ENCODE measurements at places on chromosomes 1 and 21.

DNA sequence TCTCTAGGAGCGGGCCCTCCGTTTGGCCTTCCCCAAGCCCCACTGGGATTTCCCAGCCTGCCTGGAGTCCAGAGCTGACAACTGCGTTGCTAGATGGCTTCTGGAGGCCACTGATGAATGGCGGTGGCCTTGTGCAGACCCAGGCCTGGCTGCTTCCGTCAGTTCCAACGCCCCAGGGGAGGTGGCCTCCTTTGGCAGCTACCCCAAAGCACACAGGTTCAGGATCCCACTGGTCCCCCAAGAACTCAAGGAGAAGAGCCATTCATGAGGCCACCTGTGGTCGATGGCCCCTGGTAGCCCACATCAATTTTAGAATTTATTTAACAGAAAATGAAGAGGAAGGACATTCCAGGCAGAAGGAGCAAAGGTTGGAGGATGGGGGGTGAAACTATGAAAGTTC, 85.2 kb downstream of the LACTBL1 start:
- DNase-seq: no peak
- H3K4me1 ChIP-seq: no peaks in the 10 kb centered on the region
- no peak overlapping the region for H3K27ac ChIP-seq

- H3K4me3 ChIP-seq: no peak overlapping the region
- no peak for DNase-seq
- peaks cover 14% of the 10 kb centered on the region for H3K4me1 ChIP-seq
- H3K36me3 ChIP-seq: 0 out of 2 replicates have a peak, but pooled peaks cover 10% of the 10 kb centered on the region
- no peak overlapping the region for H3K27ac ChIP-seq
These were observed 3.0 kb downstream of the ARTN start for GRCh38 chr1:43936431-43937151.

GRCh38 chr1:56709269-56709880, 64.3 kb downstream of the PRKAA2 start:
- H3K4me3 ChIP-seq: no peak overlapping the region
- no peaks in the 10 kb centered on the region for H3K36me3 ChIP-seq
- H3K27ac ChIP-seq: no peak overlapping the region
- DNase-seq: peak; percentile 45
- peaks cover 5% of the 10 kb centered on the region for H3K4me1 ChIP-seq
- peaks cover 33% of the 10 kb centered on the region for H3K27me3 ChIP-seq

DNA sequence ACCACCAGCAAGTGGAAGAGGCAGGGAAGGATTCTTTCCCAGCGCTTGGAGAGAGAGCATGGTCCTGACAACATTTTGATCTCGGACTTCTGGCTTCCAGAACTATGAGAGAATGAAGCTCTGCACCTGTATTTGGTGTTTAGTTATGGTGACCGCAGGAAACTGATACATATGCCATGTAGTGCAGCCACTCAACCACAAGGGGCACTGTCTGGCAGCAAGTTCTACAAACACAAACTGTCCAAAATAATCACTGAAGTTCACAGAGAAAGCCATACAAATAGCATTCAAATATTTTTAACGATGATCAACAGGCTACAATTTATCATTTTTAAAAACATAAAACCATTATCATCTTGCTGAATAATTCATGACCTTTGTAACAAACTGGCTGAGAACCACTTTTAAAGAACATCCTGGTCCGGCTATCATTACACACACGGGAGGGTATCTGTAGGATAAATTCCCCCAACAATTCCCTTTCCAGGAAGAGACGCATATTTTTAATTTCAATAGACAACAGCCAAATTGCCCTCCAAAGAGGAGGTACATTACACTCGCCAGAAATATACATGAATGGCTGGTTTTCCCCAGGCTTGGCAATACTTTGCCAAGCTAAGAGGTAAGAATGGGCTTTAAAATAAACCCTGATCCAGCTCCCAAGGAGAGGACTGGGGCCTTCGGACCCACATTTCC, 9.2 kb upstream of the CBR3 start:
- H3K27me3 ChIP-seq: no peaks in the 10 kb centered on the region
- H3K4me1 ChIP-seq: peaks cover 20% of the 10 kb centered on the region
- H3K27ac ChIP-seq: no peak overlapping the region
- DNase-seq: no peak
- H3K4me3 ChIP-seq: no peak overlapping the region

All from HCT116 (cell line).